IMR-90 (cell line): ENCODE measurements at places on chromosomes 1 and 21.
A peak's percentile ranks its signal among the peaks of the same experiment; 100 is the strongest.

GRCh38 chr1:220733086-220733601, 15.0 kb upstream of the MTARC2 start:
- peak; percentile 88 for DNase-seq

GRCh38 chr1:55812281-55812680, 597.1 kb upstream of the USP24 start:
- peak; percentile 18 for DNase-seq

GRCh38 chr1:223707256-223708000, 4.9 kb upstream of the CAPN2 start:
- peak; percentile 100 for DNase-seq

DNA sequence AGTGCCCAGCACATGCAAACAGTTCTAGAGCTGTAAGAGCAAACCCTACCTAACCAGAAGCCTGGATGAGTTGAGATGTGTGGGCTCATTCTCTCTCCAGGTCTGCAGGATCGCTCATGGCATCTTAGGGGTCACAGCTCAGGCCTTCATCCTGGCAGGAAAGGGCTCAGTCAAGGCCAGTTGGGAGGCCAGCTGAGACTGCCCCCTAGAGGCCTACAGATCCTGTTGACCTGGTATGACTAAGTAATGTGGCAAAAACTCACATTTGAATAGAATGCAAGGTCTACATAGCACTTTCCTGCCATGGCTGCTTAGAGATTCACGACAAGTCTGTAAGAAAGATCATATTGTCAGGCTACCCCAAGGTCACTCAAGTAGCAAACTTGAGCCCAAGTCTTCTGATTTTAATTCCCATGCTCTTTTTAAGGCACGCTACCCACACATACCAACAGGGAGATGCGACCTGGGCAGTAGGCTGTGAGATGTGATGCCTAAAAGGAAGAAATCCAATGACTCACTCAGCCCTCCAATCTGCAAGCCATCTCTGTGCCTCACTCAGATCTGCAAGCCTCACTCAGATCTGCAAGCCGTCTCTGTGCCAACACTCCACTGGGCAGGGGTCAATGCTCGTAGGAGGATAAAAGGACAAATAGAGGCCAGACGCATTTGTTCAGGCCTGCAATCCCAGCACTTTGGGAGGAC, 5.1 kb upstream of the CAPN8 start:
- DNase-seq = peak; percentile 51

- peak; percentile 95 for DNase-seq
Observed at GRCh38 chr1:59596432-59596831, 218.3 kb upstream of the HOOK1 start.

- no peak for DNase-seq
Observed at GRCh38 chr1:119868176-119868575, 28.1 kb downstream of the ADAM30 start.

- no peak for DNase-seq
Observed at GRCh38 chr1:24152631-24153494, 9.9 kb upstream of the IL22RA1 start.

GRCh38 chr21:44331650-44332307, 7.4 kb downstream of the CFAP410 start:
- DNase-seq = peak; percentile 15

DNA sequence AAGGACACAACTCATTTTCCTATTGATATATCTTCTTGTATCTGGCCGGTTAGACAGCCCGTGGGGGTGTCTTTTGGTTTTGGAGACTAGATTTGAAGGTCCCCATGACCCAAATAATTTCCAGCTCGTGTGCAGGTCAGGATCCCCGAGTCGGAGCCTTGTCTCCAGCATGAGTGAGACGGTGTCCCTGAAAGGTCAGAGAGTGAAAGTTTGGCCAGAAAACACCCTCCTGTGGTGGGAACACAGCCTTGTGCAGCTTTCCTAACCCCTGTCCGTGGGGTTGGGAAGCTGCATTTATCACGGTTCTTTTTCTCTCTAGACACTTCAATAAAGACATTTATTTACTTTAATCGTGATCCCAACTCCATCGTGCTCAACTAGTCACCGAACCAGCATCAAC, 17.6 kb downstream of the COQ8A start:
- DNase-seq = no peak

- DNase-seq = no peak
Observed at GRCh38 chr1:33725037-33725436, 138.8 kb upstream of the HMGB4 start.

GRCh38 chr1:172394811-172395210, 25.7 kb upstream of the C1orf105 start:
- peak; percentile 34 for DNase-seq

DNA sequence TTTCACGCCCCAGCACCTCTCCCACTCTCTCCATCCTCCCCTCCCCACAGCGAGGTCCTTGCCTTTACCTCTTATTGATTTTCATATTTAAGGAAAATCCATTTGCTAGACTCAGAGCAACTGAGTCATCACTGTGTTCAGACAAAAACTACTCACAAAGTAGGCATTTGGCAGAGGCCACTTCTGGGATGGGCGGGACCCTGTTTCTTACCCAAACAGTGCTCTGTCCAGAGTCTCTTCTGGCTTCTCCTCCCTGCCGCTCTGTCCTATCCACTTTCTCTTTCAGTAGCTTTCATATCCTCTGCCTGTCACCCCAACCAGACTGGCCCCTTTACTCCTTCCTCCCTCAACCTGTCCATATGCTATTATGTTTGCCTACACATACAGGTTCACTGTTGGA, 2.4 kb upstream of the NAV1 start:
- peak; percentile 92 for DNase-seq

DNA sequence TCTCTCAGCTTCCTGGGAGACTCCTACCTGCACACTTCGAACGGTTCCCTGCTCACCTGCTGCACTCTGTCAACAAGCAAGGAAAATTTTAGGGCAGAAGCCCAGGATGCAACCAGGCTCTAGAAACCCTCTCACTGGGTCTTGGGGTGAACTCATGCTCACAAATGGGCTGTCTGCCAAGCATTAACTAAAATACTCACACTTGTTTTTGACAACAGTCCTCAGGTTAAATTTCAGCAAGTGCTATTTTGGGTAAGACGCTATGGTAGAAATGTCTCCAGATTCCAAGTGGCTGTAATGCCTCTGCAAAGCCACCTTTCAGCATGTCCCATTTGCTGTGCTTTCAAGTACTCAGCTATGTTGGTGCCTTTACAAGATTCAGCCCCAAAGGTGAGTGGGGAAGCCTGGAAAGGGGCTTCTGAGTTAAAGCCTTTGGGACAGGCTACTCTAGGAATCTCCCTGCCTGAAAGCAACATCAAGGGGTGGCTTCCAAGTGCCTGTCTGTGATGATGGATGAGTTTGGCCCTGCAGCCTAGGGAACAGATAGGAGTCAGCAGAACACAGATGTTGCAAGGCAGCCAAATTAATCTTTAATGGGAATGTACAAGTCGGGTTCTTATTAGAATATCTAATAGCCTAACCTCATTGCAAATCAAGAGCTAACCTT, 211.9 kb upstream of the SPAG17 start:
- no peak for DNase-seq

DNA sequence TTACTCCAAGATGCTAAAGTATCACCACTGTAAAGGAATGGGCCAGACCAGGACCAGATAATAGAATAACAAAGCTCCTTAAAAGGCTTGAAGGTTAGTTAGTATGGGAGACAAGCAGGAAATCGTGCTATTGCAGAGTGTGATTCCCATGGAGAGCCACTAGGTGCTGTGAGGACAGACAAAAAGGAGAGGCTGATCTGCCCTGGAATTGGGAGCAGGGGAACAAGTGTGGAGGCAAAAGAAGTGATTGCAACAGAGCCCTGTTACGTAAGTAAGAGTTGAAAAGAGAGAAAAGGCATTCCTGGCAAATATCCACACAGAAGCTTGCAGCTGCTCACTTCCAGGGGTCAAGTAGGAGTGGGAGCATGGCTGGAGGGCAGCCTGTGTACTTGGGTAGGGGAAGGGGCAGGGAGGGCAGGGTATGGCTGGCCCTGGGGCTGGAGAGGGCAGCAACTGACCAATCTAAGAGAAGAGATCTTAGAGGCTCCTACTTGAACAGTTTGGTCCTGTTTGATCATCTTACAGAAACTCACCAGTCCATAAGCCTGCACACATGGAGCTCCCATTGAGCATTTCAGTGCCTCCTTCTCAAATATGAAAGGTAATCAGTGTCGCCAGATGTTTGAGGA, 207.7 kb upstream of the GJB5 start:
- DNase-seq = no peak

DNA sequence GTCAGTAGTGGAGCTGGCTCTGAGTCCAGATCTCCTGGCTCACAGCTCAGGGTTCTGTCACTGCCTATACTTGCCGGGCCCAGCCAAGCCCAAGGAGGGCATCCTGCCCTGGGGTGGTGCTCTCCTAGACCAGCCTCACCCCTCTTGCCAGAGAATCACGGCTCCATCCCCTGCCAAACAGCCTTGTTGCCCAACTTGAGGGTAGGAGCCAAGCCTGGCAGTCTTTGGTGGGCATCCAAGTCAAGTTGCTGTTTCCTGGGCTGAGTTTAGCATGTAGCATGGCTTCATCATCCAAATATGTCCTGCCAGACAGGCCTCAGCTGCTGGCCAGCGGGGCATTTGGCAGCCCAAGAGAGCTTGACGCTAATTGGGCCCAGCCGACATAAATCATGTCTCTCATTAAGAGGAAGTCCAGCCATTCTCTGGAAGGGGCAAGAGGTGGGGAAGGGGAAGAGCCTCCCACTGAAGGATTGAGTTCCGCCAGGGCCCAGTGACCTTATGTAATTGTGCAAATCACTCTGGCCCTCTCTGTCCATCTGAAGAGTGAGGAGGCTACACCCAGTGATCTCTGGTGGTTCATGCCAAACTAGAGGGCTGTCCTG, 22.6 kb upstream of the TRABD2B start:
- DNase-seq = no peak

DNA sequence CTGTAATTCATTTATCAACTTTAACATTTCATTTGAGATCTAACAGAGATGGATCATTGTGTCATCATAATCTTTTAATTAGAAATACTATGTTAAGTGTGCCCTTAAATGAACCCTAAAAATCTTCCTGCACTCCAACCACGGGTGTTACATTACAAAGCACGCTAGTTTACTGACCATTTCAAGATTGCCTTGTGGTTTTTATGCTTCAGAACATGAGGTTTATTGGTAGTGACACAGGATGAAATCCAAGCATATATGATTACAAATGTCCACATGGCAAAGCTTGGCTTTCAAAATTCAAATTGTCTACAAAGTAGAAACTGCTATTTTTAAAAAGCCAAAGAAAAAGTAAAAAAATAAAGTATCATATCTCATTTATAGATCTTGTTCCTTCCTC, 190.4 kb upstream of the USP25 start:
- no peak for DNase-seq

DNA sequence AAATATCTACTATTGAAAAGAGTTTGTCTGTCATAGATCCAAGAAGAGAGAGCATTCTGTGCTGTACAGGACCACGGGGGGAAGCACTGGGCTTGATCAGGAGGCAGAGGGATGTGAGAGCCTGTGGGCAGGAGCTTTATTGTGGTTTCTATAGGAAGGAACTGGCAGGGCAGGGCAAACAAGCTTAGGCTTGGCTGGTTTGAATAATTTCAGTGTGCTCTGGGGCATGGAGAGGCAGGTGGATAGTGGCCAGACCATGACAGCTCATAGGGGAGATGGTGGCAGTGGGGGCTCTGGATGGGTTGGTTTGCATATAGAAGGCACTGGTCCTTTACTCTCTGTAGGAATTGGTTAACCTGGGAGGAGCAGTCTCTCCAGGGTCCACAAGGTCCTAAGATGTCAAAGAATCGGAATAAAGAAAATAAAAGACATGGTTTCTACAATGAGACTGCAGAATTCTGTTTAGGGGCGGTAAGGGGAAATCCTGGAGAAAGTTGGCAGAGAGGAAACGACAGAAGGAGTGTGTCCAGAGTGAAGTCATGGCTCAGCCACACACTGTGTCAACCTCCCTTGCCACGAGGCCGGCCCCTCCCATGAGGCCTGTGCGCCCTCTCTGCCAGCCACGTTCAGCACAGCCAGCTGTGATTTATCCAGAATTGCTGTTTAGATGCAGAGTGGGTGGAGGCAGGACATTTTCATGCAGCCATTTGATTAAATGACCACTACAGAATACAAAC, 81.7 kb upstream of the PGBD5 start:
- DNase-seq = no peak

DNA sequence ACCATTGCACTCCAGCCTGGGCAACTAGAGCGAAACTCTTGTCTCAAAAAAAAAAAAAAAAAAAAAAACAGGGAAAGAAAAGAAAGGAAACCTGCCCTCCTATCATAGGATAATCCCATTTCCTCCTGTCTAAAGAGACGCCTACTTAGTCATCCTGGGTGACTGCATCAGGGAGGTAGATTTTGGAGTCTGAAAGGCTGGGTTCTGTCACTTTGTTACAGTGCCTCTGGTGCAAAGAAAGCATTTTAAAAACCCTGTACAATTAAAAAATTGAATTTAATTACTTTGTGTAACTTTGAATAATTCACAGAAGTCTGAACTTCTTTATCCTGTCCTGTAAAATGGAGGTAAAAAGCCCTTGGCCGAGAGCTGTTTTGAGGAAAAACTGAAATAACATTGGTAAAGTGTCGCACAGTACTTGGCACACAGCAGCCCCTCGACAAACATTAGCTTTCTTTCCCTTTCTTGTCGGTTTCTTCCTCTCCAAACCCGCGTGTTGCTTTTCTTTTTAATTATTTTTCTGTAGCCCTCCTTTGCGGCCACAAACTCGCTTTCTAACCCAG, 657 bp upstream of the HDAC1 start:
- DNase-seq = peak; percentile 52

DNA sequence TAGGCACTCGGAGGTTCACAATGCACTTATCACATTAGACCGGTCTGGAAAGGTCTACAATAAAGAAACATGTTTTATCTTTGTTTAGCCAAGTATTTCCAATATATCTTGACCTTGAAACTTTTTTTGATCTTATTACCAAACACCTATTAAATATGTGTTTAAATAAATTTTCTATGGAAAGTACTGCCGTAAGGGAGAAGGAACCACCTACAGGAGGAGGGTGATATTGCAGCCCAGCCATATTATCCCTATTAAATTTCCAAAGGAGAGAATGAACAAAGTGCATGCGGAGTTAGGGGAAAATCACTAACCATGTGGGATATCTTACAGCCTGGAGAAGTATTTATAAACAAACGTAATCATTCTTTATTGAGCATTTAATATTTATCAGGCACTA, 14.5 kb downstream of the BRINP2 start:
- peak; percentile 17 for DNase-seq

GRCh38 chr1:110187139-110187890, 22.8 kb upstream of the KCNC4 start:
- DNase-seq = no peak

GRCh38 chr21:20802631-20803260, 195.5 kb upstream of the NCAM2 start:
- no peak for DNase-seq

- no peak for DNase-seq
Observed at GRCh38 chr21:41098076-41098475, 69.9 kb upstream of the BACE2 start.
